ENCODE measurements at places on chromosomes 4 and X. TPM values are rescaled to one million over a fixed set of nuclear protein-coding genes. Genes with fewer than 3 reads are reported as not detected.

The DOK7 gene
- total RNA-seq = not detected

The CDKL2 gene
- total RNA-seq = 0.79 TPM

The PSAPL1 gene
- not detected for total RNA-seq

The ADAMTS3 gene
- not detected for total RNA-seq

The AFF1 gene
- total RNA-seq = 46.6 TPM

DNA sequence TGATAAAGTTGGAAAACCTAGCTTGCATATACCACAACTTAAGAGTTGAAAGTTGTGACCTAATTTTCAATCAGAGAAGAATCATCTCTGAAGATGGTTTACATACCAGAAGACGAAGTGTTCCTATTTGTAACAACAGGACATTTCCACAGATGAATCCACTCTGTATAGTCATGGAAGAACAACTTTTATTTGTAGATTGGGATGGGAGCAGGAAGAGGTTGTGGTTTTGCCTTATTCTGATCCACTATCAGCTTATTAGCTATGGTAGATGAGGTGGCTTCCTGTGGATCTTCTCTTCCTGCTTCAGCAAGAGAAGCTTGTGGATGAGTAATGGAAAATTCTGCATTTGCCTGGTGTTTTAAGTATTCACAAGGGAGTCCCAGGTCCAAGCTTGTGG is 18.6 kb upstream of the SUPT20HL1 start:
- H3K4me3 ChIP-seq = no peak overlapping the region
- H3K36me3 ChIP-seq = no peaks in the 10 kb centered on the region
- H3K27me3 ChIP-seq = no peaks in the 10 kb centered on the region
- DNase-seq = no peak
- no peak overlapping the region for H3K27ac ChIP-seq

DNA sequence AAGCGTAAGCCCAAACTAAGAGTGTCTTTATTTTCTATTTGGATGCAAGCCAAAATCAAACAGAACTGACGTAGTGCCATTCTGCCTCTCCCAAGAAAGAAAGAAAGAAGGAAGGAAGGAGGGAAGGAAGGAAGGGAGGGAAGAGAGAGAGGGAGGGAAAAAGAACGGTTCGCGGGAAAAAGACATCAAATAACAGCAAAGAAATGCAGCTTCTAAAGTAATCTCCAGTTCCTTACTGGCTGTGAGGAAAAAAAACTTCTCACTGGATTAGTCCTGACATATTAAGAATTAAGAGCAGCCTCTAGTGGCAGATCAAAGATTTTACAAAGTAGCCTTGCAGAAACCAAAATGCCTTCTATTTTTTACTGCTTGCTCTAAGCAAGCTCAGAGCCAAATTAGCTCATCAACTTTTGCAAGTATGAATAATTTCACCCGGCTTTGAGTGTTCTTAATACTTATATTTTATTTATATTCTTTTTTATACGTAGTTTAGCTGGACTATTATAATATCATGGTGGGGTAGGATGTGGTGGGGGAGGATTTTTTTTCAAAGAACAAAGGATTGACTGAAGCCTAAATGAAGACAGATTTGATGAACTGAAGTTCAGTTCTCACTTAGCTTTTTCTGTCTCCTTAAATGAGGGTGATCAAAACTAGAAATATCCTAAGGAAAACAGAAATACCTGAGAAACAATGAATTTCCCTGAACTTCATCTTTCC is 36.6 kb downstream of the PITX2 start:
- DNase-seq = no peak
- no peaks in the 10 kb centered on the region for H3K36me3 ChIP-seq
- peaks cover 19% of the 10 kb centered on the region for H3K27me3 ChIP-seq
- no peak overlapping the region for H3K4me3 ChIP-seq
- no peak overlapping the region for H3K27ac ChIP-seq
- H3K4me1 ChIP-seq = no peaks in the 10 kb centered on the region

DNA sequence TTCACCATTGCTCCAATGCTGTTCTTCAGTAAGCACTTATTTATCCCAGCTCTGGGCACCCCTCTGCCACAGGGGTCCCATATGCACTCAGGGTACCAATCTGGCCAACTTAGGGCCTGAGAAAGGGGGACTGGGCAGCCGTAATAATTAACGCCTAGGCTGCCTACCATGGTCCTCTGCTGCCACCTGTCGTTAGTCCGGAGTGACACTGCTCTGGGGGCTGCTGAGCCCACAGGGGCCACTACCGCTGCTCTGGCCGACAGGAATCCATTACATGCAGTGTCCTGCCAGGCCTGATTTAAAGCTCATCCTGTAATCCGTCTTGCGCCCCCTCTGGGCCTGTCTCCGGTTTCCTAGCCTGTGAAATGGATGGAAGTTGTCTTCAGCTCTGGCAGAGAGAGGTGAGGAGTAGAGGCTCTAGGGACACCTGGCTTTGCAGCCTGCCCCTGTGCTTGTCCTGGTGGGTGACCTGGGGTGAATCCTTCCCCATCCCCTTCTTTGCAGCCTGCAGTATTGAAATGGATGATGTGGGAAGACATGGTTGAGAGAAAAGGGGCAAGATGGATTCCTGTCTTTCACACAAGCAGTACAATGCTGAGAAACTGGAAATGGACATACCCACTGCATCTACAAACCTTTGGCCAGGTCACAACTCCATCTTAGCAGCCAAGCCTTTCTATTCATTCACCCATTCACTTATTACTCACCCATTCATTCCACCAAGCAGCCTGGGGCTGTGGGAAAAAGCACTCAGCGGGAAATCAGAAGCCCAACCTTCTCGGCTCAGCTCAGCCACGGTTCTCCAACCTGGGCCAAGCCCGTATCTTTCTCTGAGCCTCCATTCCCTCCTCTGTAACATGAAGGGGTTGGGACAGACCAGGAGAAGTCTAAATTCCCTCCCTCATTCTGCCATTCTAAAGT is 116.3 kb upstream of the NALF2 start:
- peak; percentile 39 for DNase-seq
- H3K4me3 ChIP-seq = no peak overlapping the region
- H3K36me3 ChIP-seq = no peaks in the 10 kb centered on the region
- H3K4me1 ChIP-seq = no peaks in the 10 kb centered on the region
- H3K27ac ChIP-seq = no peak overlapping the region

DNA sequence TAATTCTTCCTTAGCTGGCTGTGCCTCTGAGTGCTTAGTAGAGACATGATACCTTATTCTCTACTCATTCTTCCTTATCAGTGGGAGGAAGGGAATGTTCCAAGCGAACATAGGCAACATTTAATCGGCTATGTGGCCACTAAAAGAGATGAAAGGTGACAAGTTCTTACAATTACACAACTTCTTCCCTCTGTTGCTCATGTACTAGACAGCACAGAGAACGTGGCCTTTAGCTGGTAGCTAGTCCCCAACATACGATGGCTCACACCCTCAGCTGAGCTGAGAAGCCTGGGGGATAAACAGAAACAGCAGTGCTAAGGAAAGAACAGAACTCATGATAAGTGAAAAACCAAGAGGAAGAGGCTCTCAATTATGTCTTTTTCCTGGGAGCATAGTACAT is 52.2 kb downstream of the APOO start:
- no peak overlapping the region for H3K4me3 ChIP-seq
- H3K27ac ChIP-seq = no peak overlapping the region
- H3K27me3 ChIP-seq = no peaks in the 10 kb centered on the region
- no peak for DNase-seq

DNA sequence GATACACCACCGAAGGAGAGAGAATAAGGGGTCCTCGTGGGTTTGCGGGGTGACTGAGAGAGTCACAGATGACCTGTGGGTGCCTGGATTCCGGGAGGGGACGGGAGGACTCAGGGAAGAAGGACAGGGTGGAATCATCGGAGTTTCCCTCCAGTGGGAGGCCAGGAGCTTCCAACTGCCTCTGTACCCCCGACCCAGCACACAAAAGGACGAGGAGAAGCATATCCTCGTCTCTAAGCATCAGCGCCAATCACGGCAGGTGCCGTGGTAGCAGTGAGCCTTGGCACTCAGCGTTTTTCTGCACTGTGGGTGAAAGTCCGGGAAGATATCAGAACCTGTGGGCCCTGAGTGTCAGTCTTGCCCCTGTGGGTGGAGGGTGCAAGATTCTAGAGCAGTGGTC is 62.0 kb downstream of the ASMT start:
- peaks cover 18% of the 10 kb centered on the region for H3K36me3 ChIP-seq
- no peak overlapping the region for H3K27ac ChIP-seq
- H3K27me3 ChIP-seq = no peaks in the 10 kb centered on the region
- no peak overlapping the region for H3K4me3 ChIP-seq

- H3K27ac ChIP-seq = no peak overlapping the region
- H3K4me1 ChIP-seq = peaks cover 12% of the 10 kb centered on the region
- H3K36me3 ChIP-seq = no peaks in the 10 kb centered on the region
Observed at GRCh38 chr4:151862766-151863165, 102.0 kb upstream of the GATB start.

- no peaks in the 10 kb centered on the region for H3K36me3 ChIP-seq
- DNase-seq = no peak
- H3K4me3 ChIP-seq = no peak overlapping the region
- H3K27ac ChIP-seq = no peak overlapping the region
- peaks cover 9% of the 10 kb centered on the region for H3K27me3 ChIP-seq
Observed at GRCh38 chr4:140695483-140695882, 60.7 kb downstream of the TBC1D9 start.

- H3K4me1 ChIP-seq = no peaks in the 10 kb centered on the region
- no peak overlapping the region for H3K4me3 ChIP-seq
- DNase-seq = no peak
- H3K27ac ChIP-seq = no peak overlapping the region
- no peaks in the 10 kb centered on the region for H3K27me3 ChIP-seq
- H3K36me3 ChIP-seq = no peaks in the 10 kb centered on the region
Observed at GRCh38 chrX:38552721-38553120, 8.6 kb upstream of the TSPAN7 start.

- no peaks in the 10 kb centered on the region for H3K36me3 ChIP-seq
- DNase-seq = no peak
- peaks cover 10% of the 10 kb centered on the region for H3K27me3 ChIP-seq
- H3K4me3 ChIP-seq = no peak within 1 kb of the TSS
- H3K27ac ChIP-seq = no peak within 1 kb of the TSS
Observed at GRCh38 chr4:105551965-105552746, at the start of gene ARHGEF38. Gene ARHGEF38 (plus strand): TSS chr4:105552620. CDS start chr4:105552766, 146 bp downstream.

- H3K27ac ChIP-seq = no peak overlapping the region
- no peaks in the 10 kb centered on the region for H3K36me3 ChIP-seq
- DNase-seq = no peak
- H3K27me3 ChIP-seq = no peaks in the 10 kb centered on the region
- H3K4me1 ChIP-seq = no peaks in the 10 kb centered on the region
Observed at GRCh38 chr4:182185491-182185890, 57.7 kb upstream of the TENM3 start.

DNA sequence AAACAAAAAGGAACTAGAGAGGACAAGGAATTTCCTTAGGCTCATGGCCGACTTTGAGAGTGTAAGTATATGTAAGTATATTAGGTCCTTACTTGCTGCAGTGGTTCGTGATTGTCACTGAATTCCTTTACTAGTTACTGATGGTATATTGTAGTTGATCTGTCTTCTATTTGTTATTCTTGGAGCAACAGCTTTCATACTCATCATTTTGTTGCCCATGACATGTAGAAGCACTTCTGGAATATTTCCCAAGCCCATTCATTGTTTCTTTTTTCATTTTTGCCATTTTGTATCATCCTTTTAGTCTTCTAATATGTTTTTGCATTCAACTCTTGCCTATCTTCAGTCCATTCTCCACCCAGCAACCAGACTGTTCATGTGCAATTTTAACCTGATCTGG is 170.0 kb downstream of the ARHGAP10 start:
- H3K4me1 ChIP-seq = no peaks in the 10 kb centered on the region
- H3K27ac ChIP-seq = no peak overlapping the region
- DNase-seq = no peak
- H3K27me3 ChIP-seq = no peaks in the 10 kb centered on the region
- no peak overlapping the region for H3K4me3 ChIP-seq
- peaks cover 6% of the 10 kb centered on the region for H3K36me3 ChIP-seq

DNA sequence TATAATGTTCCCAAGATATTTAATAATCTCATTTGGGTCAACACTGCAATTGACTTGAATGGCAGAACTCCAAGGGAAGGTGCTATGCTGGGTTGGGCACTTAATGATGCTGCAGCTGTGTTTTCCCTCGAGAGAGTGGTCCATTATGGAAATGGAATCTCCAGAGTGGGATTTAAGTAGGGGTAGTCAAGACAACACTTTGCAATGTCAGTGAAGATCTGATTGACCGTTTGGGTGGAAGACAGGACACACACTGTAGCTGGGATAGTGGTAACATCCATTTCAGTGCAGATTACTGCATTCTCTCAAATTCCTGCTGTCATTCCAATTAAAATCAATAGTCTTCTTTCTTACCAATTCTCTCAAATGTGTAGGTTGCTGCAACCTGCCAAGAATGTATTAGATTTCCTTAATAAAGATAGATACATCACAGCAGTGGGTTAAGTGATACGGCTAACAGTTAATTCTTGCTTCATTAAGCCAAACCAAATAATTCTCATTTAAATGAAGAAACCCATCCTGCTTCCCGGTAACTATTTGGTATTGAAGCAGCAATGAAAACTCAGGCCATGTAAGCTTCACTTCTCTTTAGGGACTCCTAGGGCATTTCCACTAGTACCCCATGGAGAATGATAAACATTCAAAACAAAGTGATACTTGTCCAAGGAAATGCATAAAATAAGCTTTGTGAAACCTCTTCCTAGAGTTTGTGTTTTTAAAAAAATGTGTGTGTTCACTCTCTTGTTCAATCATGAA is 40.5 kb upstream of the RASGEF1B start:
- H3K27ac ChIP-seq = no peak overlapping the region
- peaks cover 2% of the 10 kb centered on the region for H3K27me3 ChIP-seq
- H3K4me1 ChIP-seq = peaks cover 17% of the 10 kb centered on the region
- no peaks in the 10 kb centered on the region for H3K36me3 ChIP-seq
- DNase-seq = no peak
- no peak overlapping the region for H3K4me3 ChIP-seq

GRCh38 chr4:183356173-183356830 is 34.1 kb upstream of the CLDN24 start:
- no peak for DNase-seq
- H3K27ac ChIP-seq = no peak overlapping the region
- no peaks in the 10 kb centered on the region for H3K4me1 ChIP-seq

- peaks cover 2% of the 10 kb centered on the region for H3K27me3 ChIP-seq
- no peak overlapping the region for H3K27ac ChIP-seq
- H3K4me1 ChIP-seq = no peaks in the 10 kb centered on the region
- no peaks in the 10 kb centered on the region for H3K36me3 ChIP-seq
- DNase-seq = no peak
Observed at GRCh38 chr4:10619855-10620254, 64.7 kb downstream of the CLNK start.

DNA sequence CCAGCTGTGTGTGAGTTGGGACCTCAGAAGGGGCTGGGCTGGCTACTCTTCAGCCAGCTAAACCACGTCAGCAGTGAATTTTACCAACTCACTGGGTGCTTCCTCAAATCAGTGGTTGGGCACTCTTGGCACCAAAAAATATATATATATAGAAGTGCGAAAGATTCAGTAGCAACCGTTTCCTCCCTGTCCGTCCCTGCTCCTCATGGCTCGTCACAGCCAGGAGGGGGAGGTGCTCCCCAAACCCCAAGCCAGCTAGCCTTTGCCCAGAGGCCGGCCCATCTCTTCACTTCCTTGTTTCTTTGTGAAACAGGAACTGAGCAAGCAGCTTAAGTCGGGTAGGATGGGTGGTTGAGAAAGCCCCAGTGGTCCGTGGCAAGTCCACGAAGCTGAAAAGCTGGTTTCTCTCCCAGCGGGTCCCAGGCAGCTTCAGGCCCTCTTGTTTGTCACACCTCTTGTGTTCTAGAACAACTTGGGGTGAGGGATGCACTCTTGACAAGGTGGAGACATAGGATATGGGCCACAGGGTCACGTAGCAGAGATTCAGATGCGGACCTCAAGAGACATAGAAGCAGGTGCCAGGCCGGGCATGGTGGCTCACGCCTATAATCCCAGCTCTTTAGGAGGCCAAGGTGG is 6.8 kb upstream of the SASH3 start:
- H3K27ac ChIP-seq = peak overlapping the region; percentile 91
- H3K36me3 ChIP-seq = no peaks in the 10 kb centered on the region
- H3K4me1 ChIP-seq = peaks cover 67% of the 10 kb centered on the region
- DNase-seq = peak; percentile 68

Data from activated naive CD4-positive, alpha-beta T cell treated with anti-CD3 and anti-CD28 coated beads for 36 hours (primary cell).